NCI-H526 (cell line): ENCODE measurements at places on chromosomes 4 and X.

DNA sequence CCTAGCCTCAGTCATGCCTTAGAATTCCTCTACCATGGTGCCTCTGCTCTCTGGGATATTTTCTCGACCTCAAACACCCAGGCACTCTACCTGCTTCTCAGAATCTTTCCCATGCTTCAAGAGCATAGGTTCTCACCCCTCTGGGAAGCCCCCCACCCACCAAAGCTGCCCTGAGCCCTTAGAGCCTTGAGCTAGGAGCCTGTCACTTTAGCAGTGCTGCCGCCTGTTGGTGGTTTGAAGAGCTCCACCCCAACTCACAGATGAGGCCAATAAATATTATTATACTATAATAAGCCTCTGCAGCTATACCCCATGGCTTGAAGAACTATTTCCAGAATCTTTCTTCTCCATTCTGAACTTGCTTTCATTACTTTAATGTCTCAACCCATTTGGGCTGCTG lies 109.7 kb downstream of the RTL5 start:
- no peak for DNase-seq

DNA sequence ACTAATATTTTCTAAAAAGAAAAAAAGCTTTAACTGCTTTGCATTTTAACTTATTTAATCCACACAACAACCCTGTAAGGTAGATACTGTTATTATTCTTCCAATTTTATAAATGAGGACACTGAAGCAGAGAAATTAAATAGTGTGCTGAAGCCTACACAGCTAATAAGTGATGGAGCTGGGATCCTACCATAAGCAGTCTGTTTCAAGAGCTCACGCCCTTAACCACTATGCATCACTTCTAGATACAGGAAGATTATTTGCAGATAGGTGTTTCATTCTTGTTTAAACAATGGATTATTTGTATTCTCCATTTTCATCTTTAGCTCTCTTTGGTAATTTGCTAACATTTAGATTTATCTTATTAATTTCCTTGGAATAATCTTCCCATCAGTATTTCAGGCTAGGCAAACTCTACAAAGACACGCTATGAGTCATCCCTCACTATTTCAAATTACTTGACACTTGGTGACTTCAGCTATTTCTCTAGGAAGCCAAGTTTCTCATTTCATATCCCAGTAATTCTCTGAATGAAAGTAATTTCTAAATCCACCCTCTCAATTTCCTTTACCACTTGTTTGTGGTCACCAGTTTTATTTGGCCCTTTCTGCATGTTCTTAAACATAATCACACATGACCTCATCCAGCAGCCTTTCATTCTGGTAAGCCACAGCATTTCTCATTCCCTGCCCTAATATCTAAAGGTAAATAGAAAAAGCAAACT lies 67.3 kb downstream of the ASB9 start:
- no peak for DNase-seq

DNA sequence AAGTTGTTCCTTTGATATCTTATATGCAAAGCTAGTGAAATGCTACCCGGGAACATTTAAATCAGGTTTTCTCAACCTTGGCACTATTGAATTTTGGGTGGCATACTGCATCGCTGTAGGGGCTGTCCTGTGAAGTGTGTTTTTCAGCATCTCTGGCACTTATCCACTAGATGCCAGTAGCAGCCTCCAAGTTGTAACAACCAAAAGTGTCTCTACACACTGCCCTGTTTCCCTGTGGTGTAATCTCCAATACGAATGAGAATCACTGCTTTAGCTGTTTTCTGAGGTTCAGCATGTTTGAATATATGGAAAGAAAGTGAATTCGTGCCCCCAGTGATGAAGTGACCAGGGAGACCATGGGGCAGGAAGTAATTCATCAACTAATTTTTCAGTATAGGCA lies 551.6 kb upstream of the PRKX start:
- DNase-seq: no peak

DNA sequence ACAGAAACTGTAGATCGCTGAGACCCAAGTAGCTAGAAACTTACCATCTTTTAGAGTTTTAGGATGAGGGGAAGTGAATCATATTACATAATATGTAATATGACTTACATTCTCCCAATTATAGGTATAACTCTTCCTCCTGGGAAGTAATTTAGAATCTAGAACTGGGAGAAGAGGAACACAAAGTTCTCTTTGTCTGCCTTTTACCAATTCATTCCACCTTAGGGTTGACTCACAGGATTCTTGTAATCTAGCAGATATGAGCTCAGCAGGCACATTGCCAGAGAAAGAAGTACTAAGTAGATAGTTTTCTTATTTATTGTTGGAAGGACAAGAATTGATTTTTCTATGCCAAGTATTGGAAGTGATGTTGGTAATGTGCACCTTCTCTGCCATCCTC lies 58.0 kb upstream of the CCSER1 start:
- no peak for DNase-seq

GRCh38 chr4:184644553-184645307 lies 4.5 kb downstream of the CASP3 start:
- no peak for DNase-seq

GRCh38 chrX:34487364-34487763 lies 169.7 kb downstream of the TMEM47 start:
- no peak for DNase-seq
